ENCODE measurements at places on chromosomes 11 and 22. TPM values are rescaled to one million over a fixed set of nuclear protein-coding genes. Genes with fewer than 3 reads are reported as not detected.

The JHY gene
- total RNA-seq, result 1.6 TPM

The IRAG1 gene
- not detected for total RNA-seq

The EFEMP2 gene
- total RNA-seq, result 5.0 TPM

The SLC35F2 gene
- 8.7 TPM for total RNA-seq

The SPDYC gene
- total RNA-seq, result not detected

The P2RY2 gene
- not detected for total RNA-seq

The KCNJ1 gene
- total RNA-seq, result not detected

The C11orf52 gene
- not detected for total RNA-seq

The CD248 gene
- total RNA-seq, result 80.8 TPM

The ARL2 gene
- 69.1 TPM for total RNA-seq

The OPCML gene
- not detected for total RNA-seq

The DMC1 gene
- total RNA-seq, result 10.1 TPM

The APOBEC3B gene
- total RNA-seq, result 12.1 TPM

The GTPBP1 gene
- 73.9 TPM for total RNA-seq

The P2RX6 gene
- total RNA-seq, result 0.63 TPM

The OR52A1 gene
- total RNA-seq, result not detected

The IGSF9B gene
- 118 TPM for total RNA-seq

The IFITM10 gene
- 1.0 TPM for total RNA-seq

The FJX1 gene
- 0.11 TPM for total RNA-seq

The YPEL1 gene
- total RNA-seq, result 8.8 TPM

The OR51E2 gene
- not detected for total RNA-seq

The RFPL2 gene
- not detected for total RNA-seq

The THY1 gene
- total RNA-seq, result not detected

The OR4D5 gene
- not detected for total RNA-seq
